Midbrain (tissue), 1 donor: ENCODE measurements at places on chromosomes 4 and X.

GRCh38 chr4:8745826-8746225 is 125.8 kb downstream of the HMX1 start:
- no peak for DNase-seq

- DNase-seq, result peak; percentile 1
Observed at GRCh38 chrX:43813898-43814297, 68.4 kb downstream of the MAOB start.

GRCh38 chr4:73620115-73620792 is at the start of gene RASSF6:
TSS of gene RASSF6 (minus strand) at chr4:73620436. CDS start at chr4:73611795, 8,641 bp downstream.
- DNase-seq, result no peak

- DNase-seq, result no peak
Observed at GRCh38 chr4:94036964-94037363, 170.7 kb upstream of the SMARCAD1 start.

- no peak for DNase-seq
Observed at GRCh38 chr4:184400891-184401290, 73.5 kb downstream of the IRF2 start.

GRCh38 chr4:96146686-96147085 is 306.8 kb downstream of the PDHA2 start:
- DNase-seq, result no peak

DNA sequence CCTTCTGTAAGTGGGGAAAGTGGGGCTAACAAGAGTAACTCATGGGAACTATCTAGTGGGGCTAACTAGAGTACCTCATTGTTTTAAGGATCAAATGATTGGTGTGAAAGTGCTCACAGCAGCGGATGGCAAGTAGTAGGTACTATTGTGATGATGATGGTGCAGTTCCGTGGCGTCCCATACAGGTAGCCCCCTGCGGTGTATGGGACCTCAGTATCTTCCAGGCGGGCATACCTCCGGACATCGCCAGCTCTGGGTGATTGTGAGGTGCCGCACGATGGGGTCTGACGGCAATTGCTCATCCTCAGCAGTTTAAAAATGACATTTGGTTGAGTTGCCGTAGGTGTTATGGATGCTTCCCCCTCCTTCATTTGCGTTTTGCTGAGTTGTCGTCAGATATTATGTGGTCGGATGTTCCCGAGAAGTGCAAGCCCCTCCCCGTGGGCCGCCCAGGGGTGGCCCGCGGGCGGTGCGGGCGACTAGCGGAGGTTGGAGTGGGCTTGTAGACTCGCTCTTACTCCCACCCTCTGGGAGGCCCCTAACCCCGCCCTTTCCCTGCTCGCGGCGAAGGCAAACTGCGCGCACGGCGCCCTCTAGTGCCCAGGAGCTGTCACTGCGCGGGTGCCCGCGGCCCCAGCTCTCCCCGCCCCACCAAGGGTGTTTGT is 18.3 kb upstream of the GPR101 start:
- peak; percentile 47 for DNase-seq

GRCh38 chrX:97374266-97374665 is 490.6 kb downstream of the RPA4 start:
- no peak for DNase-seq

- no peak for DNase-seq
Observed at GRCh38 chr4:93659629-93660028, 168.9 kb upstream of the ATOH1 start.

GRCh38 chr4:73856518-73856917 is 3.4 kb downstream of the PF4V1 start:
- DNase-seq, result no peak

GRCh38 chrX:124736553-124737270 is 390.3 kb downstream of the SH2D1A start:
- no peak for DNase-seq

- peak; percentile 43 for DNase-seq
Observed at GRCh38 chr4:98801259-98801725, 127.6 kb downstream of the EIF4E start.

GRCh38 chr4:36337665-36338185 is 56.3 kb downstream of the DTHD1 start:
- no peak for DNase-seq
